ENCODE measurements at places on chromosomes 11 and 22.

GRCh38 chr11:1401656-1402221 is 12.0 kb downstream of the BRSK2 start:
- no peak overlapping the region for H3K27ac ChIP-seq
- H3K4me1 ChIP-seq = no peaks in the 10 kb centered on the region
- no peaks in the 10 kb centered on the region for H3K36me3 ChIP-seq
- no peaks in the 10 kb centered on the region for H3K27me3 ChIP-seq
- no peak overlapping the region for H3K4me3 ChIP-seq
- DNase-seq = no peak

GRCh38 chr11:12163181-12163941 is 53.0 kb downstream of the MICAL2 start:
- H3K27ac ChIP-seq = peak overlapping the region; percentile 11
- no peak overlapping the region for H3K4me3 ChIP-seq
- peaks cover 22% of the 10 kb centered on the region for H3K36me3 ChIP-seq
- H3K4me1 ChIP-seq = peaks cover 58% of the 10 kb centered on the region
- DNase-seq = no peak
- H3K27me3 ChIP-seq = no peaks in the 10 kb centered on the region

DNA sequence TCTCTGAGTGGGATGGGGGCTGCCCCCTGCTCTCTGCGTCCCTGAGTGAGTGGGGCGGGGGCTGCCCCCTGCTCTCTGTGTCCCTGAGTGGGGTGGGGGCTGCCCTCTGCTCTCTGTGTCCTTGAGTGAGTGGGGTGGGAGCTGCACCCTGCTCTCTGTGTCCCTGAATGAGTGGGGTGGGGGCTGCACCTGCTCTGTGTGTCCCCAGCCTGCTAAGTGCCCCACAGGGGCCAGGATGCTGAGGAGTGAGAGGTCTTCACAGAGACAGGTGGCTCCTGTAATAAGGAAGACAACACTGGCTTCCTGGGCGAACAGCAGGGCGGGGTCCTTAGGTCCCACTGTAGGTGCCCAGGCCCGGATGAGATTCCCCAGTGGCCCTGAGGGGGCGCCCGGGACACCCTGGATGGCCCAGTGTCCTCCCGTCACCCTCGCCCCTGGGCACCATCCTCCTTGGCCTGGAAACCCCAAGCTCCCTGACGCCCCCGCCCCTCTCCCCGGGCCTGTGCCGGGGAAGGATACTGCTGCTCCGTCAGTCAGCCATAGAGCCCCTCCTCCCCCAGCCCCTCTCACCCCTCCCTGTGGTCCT is 3.8 kb upstream of the CCDC188 start:
- H3K27ac ChIP-seq = no peak overlapping the region
- no peak for DNase-seq
- H3K27me3 ChIP-seq = peaks cover 4% of the 10 kb centered on the region
- no peaks in the 10 kb centered on the region for H3K4me1 ChIP-seq
- no peaks in the 10 kb centered on the region for H3K36me3 ChIP-seq
- no peak overlapping the region for H3K4me3 ChIP-seq

DNA sequence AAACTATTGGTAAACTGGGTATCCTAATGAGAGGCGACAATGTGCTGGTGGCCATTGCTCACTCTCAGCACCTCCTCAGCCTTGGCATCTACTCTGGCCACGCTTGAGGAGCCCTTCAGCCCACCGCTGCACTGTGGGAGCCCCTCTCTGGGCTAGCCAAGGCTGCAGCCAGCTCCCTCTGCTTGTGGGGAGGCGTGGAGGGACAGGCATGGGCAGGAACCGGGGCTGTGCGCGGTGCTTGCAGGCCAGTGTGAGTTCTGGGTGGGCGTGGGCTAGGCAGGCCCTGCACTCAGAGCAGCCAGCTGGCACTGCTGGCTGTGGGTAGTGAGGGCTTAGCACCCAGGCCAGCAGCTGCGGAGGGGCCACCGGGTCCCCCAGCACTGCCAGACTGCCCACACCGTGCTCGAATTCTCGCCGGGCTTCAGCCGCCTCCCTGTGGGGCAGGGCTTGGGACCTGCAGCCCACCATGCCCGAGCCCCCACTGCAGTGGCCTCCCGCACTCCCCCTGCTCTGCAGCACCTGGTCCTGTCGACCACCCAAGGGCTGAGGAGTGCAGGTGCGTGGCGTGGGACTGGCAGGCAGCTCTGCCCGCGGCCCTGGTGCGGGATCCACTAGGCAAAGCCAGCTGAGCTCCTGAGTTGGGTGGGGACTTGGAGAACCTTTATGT is 575.9 kb upstream of the ANO3 start:
- DNase-seq = no peak
- H3K27ac ChIP-seq = no peak overlapping the region
- no peaks in the 10 kb centered on the region for H3K4me1 ChIP-seq
- no peaks in the 10 kb centered on the region for H3K36me3 ChIP-seq
- H3K27me3 ChIP-seq = no peaks in the 10 kb centered on the region
- H3K4me3 ChIP-seq = no peak overlapping the region

GRCh38 chr11:27425814-27426213 is 46.8 kb downstream of the LGR4 start:
- H3K4me3 ChIP-seq = no peak overlapping the region
- no peak for DNase-seq
- no peaks in the 10 kb centered on the region for H3K4me1 ChIP-seq
- no peaks in the 10 kb centered on the region for H3K27me3 ChIP-seq
- no peak overlapping the region for H3K27ac ChIP-seq
